ENCODE measurements at places on chromosomes 13 and 19.
A peak's percentile ranks its signal among the peaks of the same experiment; 100 is the strongest.

GRCh38 chr19:1507192-1507660 is 5.6 kb downstream of the ADAMTSL5 start:
- DNase-seq, result no peak

- no peak for DNase-seq
Observed at GRCh38 chr19:15372891-15373301, 6.7 kb downstream of the AKAP8 start.

DNA sequence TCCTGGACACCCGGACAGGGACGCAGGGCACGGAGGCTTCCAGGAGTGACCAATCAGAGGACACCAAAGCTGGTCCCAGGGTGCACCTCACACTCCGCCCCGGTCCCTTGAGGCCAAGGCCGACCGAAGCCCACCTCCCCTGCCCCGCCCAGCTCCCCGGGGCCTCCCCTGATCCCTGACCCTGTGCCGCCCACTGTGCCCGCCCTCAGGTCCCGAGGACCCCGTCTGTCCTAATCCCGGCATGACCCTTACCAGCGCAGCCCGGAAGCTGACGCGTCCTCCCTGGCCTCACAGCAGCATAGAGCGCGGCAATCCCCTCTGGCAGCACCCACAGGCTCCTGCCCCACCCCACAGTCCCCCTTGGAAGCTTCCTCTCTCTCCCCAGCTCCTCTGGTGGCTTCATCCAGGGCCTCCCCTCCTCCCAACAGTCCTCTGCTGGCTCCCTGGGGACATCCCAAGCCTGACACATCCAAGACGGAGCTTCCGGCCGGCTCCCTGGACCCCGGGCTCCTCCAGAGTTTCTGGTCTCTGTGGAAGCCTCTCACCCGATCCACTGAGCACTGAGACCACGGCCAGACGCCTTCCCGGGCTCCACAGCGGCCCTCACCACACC is 7.4 kb upstream of the CDC34 start:
- DNase-seq, result no peak

DNA sequence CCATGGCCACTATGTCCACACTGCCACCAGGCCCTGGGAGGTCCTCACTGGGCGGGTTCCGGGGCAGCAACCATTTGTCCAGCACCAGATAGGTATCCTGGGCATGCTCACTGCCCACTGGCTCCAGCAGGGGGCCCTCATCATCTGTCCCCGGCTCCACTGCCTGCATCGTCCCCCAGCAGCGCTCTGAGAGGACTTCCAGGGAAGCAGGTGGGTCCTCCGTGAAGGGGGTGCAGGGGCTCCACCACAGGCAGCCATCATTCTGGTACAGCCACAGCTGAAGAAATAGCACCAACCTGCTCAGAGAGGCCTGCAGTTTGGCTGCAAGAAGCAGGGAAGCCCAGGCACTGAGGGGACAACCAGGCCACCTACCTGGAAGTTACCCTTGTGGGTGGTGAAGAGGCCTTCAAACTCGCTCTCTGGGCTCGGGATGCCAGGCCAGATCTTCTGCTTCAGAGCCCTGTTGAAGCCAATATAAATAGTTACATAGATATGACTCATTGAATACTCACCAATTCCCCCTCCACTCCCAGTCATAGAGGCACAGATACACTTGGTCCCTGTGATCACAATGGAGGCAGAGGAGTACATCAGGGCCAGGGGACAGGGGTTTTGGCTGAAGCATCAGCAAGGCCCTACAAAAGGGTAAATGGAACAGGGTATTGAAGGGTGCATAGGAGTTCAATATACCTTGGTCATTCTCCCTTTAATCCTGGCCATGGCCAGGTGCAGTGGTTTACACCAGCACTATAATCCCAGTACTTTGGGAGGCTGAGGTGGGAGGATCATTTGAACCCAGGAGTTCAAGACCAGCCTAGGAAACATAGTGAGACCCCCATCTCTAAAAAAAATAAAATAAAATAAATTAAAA is 4.1 kb downstream of the SWSAP1 start:
- no peak for DNase-seq

DNA sequence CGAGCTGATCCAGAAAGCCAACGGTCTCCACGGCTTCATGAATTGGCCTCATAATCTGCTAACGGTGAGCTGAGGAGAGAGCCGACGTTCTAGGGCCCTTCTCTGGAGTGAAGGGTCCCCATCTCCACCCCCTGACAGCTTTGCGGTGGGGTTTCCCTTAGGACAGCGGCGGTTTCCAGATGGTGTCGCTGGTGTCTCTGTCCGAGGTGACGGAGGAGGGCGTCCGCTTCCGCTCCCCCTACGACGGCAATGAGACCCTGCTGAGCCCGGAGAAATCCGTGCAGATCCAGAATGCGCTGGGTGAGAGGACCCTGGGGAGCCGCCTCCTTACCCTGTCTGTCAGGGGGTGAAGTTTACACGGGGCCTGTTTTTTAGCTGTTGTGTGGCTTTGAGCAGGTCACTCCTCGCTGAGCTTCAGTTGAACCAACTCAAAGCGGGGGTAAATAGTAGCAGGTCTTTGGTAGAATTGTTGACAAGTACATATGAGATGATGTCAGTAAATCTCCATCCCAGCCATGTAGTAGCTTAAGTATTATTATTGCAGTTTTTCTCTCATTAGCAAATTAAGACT is 801 bp downstream of the QTRT1 start:
- no peak for DNase-seq

DNA sequence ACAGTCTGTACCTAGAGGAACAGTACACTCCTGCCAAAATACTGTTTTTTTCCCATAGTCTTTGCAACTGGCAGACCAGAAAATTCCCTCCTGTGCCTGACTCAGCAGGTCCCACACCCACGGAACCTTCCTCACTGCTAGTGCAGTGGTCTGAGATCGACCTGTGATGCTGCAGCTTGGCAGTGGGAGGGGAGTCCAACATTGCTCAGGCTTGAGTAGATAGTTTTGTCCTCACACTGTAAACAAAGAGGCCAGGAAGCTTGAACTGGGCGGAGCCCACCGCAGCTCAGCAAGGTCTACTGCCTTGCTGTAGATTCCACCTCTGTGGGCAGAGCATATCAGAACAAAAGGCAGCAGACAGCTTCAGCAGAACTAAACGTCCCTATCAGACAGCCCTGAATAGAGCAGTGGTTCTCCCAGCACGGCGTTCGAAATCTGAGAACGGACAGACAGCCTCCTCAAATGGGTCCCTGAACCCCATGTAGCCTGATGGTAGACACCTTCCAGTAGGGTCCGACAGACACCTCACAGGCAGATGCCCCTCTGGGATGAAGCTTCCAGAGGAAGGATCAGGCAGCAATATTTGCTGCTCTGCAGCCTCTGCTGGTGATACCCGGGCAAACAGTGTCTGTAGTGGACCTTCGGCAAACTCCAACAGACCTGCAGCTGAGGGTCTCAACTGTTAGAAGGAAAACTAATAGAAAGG is 92.7 kb downstream of the SUCLA2 start:
- no peak for DNase-seq

DNA sequence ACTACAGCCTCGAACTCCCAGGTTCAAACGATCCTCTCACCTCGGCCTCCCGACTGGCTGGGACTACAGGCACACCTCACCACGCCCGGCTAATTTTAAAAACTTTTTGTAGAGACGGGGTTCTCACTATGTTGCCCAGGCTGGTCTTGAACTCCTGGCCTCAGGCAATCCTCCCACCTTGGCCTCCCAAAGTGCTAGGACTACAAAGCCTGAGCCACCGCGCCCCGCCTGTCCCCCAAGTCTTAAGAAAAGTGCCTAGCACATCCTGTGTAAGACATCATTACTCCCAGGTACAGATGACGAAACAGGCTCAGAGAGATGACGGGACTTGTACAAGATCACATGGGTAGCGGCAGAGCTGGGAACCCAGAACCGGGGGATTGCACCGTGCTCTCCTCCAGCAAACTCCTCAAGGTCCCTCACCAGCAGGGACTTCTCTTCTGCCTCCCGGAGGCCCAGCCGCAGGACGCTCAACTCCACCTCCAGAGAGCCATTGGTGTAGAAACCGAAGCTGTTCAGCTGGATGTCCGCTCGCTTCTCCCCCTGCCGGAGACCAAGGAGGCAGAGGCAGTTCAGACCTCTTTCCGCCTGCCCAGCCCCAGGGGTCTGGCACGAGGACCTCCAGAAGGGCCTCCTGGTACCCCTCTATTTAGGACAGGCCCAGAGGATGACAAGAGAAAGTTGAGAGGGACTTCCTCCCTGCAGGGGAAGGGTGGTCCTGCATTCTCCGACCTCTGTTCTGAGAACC is 1.0 kb downstream of the GPR108 start:
- DNase-seq, result peak; percentile 83

- DNase-seq, result no peak
Observed at GRCh38 chr13:112248862-112249592, 127.1 kb upstream of the SPACA7 start.

DNA sequence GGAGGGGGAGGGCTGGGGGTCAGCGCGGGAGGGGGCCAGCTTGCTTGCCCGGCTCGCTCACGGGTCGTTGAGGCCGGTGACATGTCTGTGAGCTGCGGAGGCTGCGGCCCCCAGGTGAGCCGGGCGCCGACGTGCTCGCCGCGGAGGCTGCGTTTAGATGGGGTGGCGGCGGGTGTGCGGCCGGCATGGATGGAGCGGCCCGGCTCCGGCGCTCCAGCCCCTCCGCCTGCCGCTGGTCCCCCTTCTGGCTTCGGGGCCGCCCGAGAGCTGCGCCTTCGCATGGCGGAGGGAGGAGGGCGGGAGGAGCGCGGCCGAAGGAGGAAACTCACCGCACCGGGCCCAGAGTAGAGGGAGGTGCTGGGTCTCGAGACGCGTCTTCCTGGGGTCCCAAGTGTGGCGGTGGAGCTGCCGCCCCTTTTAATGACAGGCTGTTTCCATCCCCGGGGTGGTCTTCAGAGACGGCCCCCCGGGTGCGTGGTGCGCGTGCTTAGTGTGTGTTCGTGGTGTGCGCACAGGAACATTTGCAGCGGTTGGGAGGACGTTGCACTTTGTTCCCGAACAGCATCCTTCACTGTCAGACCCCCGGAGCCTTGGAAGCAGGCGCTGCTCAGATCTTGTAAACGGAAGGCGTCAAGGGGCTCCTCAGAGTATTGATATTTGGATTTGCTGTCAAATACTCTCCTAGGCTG is at the start of gene AKAP11:
Gene AKAP11 (plus strand): TSS at position 38 of the 689 bp plus-strand sequence. CDS start 14,197 bp downstream, outside the sequence.
- peak; percentile 26 for DNase-seq

DNA sequence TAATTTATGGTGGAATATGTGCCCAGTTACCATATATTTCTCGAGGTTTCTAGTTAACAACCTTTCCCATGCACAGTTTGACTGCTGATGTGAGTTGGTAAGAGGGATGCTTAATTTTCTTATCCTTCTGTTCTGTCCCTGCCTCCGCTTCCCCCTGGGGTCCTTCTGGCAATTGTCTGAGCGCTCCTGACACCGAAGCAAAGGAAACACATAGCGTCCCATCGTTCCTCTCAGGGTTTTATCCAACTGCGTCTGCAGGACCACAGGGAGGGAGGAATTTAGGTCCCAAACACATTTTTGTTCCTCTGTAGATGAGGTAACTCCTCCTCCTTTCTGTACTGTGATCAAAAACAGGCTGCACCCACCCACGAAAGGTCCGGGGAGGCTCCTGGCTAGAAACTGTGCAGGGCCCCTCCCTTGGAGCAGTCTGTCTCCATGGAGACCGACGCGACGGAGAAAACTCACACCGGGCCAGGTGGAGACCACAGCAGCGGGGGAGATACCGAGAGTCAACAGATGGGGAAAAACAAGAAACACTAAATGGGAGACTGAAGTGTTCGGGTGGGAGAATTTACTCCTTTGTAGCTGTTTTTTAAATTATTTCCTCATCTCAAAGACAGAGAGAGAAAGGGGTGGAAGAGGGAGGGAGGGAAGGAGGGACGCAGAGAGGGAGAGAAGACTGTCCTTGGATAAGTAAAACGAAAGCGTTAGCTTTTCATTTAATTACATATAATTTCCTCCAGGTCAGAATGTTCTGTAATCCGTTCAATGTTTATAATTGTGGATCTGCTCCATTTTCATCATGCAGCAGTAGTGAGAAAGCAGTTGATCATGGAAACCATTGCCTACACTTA is 191.8 kb upstream of the NBEA start:
- DNase-seq, result no peak

DNA sequence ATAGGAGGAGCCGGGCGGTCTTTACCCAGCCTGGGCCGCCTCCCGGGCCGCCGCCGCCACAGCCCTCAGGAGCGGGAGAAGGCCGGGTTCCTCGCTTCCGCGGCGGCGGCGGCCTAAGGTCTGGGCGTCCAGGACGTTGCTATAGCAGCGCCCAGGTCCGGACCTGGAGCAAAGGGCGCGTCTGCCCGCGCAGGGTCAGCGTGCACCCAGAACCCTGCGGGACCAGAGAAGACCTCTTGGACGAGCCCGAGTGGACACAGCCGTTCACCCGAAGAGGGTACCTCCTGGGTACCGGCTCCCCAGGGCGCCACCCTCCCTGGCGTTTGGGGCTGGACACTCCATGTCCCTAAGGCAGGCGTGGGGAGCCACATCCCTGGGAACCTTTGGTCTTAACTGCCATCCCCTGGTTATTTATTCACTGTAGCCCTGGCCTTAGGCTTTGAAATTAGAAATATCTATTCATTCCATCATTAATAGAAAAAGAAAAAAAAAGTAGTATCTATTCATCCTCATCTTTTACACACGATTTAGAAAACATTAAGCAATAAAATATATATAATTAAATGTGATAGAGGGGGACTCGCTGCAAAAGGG is 2.4 kb downstream of the DZIP1 start:
- DNase-seq, result no peak

GRCh38 chr13:106916329-106916976 is 348.5 kb upstream of the ARGLU1 start:
- DNase-seq, result no peak

- no peak for DNase-seq
Observed at GRCh38 chr13:82358284-82358683, 1524.0 kb downstream of the SLITRK1 start.

GRCh38 chr19:46953955-46954501 is 65.6 kb upstream of the NPAS1 start:
- no peak for DNase-seq

DNA sequence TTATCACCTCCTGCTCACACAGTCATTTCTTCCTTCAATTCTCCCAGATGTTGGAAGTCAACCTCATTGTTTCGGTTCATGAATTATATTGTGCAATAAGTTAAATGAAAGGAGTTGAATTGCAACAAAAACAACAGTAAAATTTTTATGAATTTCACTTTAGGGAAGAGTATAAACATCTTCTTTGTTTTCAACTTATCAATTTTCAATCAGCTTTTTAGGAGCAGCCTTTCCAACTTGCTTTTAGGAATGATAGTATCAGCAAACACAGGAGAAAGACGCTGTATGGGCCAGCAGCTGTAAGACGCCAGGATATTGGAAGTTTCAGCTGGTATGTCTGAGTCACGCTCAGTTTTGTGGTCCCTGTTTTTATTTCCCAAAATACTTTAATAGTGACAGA is 132.5 kb upstream of the ARGLU1 start:
- no peak for DNase-seq

DNA sequence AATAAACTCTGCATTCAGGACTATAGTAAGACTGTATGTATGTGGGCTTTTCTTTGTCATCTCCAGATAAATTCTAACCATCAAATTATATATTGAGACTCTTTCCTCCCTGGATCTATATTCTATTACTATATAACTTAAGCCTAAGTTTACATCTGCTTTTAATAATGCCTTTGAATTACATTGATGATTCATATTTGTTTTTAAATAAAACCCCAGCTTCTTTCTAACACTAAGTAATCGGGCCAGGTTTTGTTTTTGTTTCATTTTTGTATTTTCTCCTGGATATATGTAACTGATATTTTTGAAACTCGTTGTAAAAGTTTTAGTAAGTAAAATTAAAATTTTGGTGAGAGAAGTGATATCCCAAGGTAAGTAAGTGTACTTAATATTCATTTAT is 1599.1 kb downstream of the PCDH9 start:
- DNase-seq, result no peak

- no peak for DNase-seq
Observed at GRCh38 chr19:58584498-58585441, 11.6 kb upstream of the MZF1 start.

GRCh38 chr19:8702350-8702749 is 3.8 kb upstream of the ACTL9 start:
- DNase-seq, result no peak

- DNase-seq, result no peak
Observed at GRCh38 chr13:28684257-28684656, 25.3 kb downstream of the POMP start.
